Activated naive CD8-positive, alpha-beta T cell treated with anti-CD3 and anti-CD28 coated beads for 36 hours (primary cell): ENCODE measurements at places on chromosomes 1 and 21. TPM values are rescaled to one million over a fixed set of nuclear protein-coding genes. Genes with fewer than 3 reads are reported as not detected.

- DNase-seq = no peak
Measured at GRCh38 chr1:32349211-32349708, 13.0 kb downstream of the FAM229A start.

- no peak for DNase-seq
Measured at GRCh38 chr1:222790115-222790514, 24.7 kb upstream of the DISP1 start.

- no peak for DNase-seq
Measured at GRCh38 chr1:66943361-66943969, 18.7 kb downstream of the MIER1 start.

DNA sequence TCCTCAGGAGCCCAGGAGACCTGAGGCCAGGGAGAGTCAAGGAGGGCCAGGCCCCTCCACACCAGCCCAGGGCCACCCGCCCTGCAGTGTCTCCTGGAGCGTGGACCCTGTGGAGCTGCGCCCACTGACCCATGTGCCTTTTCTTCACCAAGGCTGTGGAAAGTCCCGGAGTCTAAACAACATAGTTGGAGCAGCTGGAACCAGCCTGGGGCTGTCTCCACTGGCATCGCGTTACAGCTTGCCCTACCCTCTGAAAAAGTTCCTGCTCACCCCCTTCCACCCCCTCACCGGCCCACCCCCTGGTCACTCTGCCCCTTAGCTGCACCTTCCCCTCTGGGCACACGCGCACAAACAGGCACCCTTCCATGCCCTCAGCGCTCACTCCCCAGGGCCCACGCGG, 18.3 kb downstream of the KCNC4 start:
- DNase-seq = no peak

Gene RNU1-2
- 961 TPM for total RNA-seq

Gene SHE
- total RNA-seq = not detected

DNA sequence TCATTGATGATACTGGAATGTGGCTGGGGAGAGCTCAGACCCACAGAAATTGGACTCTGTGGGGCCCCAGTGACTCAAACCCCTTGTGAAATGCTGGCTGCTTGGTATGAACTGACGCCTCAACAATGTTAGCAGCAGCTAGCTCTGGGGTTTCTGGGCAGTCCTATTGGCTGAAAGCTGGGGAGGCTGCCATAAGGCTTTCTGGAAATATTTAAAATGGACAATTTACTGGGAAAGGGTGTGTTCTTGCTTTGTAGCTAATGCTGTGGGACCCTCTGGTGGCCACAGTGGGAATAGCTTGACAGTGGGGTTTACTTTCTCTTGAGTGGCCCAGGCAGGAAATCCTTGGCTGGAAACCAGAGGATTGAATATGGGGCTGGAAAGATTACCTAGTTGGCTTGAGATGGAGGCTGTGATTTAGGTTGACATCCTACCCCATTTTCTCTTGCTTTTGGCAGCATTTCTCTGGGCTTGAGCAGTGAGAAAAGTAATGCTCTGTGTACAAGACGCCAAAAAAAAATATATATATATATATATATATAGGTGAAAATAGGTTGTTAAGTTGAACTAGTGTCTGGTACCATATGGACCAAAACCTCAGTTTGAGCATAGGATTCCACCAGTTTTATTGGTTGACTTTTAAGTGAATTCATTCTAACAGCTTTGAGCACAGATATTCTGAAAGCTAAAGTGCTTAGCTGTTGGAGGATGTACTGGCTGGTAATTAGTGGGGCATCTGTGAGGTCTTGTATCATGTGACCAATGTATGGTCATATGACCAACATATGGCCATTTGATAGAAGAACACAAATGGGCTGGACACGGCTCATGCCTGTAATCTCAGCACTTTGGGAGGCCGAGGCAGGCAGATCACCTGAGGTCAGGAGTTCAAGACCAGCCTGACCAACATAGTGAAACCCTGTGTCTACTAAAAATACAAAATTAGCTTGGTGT, 8.2 kb upstream of the S100A10 start:
- DNase-seq = peak; percentile 62

GRCh38 chr1:226209307-226210059, 14.0 kb upstream of the MIXL1 start:
- no peak for DNase-seq

DNA sequence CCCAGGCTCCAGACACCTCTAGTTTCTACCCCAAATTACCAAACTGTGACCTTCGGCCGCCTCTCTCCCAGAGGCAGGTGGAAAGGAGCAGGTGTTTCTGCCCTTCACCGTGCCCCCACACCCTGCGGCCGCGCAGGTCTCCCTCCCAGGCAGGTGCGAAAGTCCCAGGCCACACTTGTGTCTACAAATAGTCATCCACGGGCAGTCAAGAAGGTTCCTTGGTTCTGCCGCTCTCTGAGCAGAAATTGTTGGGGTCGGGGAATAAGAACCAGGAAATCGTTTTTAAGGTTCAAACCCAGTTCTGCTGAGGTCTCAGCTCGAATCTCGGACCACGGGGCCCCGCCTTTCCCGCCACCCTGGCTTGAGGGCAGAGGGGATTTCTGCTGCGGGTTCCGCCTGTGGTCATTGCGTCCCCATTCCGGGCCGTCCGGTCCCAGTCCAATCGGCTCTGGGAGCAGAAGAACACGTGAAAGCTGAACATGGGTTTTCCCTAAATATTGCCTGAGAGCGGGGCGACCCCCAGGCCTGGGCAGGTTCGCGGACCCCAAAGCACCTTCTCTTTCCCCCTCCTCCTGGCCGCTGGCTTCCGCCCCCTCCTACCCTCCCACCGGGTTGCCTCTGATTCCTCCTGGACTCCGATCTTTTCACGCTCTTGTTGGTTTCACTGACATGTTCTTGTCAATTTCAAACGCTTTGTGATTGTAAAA, 1.2 kb upstream of the ATF3 start:
- DNase-seq = peak; percentile 15

DNA sequence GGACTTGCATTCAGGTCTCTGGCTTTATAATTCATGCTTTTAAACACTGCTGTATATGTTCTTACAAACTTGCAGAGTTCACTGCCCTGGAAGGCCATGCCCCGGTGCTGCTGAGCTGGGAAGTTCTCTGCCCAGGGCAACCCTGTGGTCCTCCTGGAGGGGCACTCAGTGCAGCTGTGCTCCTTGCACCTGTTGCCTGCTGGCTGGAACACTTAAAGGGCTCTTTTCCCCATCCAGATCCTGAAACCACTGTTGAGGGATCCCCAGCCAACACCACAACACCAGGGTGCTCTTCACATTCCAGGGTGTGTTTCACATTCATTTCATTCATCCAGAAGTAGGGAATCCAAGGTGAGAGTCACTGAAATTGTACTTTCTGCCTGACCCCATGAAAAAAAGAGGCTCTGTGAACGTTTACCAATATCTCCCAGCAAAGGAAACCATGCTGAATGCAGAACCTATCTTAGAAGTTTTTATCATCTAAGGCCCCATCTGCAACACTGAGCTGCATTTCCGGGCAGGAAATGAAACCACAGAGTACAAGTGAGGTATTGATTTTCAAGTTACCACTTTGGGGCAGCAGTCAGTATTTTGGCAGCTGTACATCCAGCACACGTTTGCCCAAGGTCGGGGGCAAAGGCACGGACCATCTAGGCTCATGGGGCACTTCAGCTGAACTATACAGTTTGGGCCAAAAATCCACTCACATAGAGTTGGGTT, 16.4 kb upstream of the KIAA0040 start:
- peak; percentile 30 for DNase-seq

- no peak for DNase-seq
Measured at GRCh38 chr1:212388985-212389716, 25.5 kb downstream of the PACC1 start.

Gene LCK
- 286 TPM for total RNA-seq

- DNase-seq = no peak
Measured at GRCh38 chr1:86778569-86779239, 74.3 kb downstream of the SH3GLB1 start.

GRCh38 chr1:206506405-206507283, 687 bp upstream of the RASSF5 start:
- DNase-seq = peak; percentile 50

Gene S100PBP
- 24.6 TPM for total RNA-seq

- DNase-seq = no peak
Measured at GRCh38 chr1:19730793-19731192, 66.1 kb downstream of the HTR6 start.

Gene IL23R
- 0.08 TPM for total RNA-seq

DNA sequence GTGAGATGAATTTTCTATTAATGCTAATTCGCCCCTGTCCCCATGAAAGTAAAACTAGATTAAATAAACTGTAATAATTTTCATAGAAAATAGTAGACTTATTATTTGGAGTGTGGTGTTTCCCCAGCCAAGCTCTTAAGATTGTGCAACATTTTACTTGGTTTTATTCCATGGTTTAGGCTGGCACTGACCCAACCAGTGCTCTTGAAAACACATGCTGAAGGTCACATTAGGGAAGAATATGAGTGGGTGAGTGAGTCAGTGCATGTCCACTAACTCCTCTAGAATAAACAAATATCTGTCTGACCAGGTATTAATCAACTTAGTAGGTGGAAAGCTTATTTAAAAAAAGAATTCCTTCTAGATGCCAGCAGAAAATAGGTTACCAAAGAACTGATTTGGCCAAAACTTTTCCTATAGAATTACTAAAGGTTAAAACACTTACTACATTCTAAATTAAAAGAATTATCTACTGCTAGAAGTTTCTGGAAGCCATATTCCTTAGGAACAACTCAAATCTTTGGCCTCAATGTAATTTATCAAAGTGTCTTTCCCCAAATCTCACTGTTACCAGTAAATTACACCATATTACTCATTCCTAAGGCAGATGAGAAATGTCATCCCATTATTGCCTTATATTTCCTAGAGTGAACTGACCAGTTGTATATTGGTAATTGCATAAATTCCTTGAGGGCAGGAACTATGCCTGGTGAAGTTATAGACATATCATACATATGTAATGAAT, 89.7 kb upstream of the RGS1 start:
- no peak for DNase-seq

Gene RIPK4
- total RNA-seq = 0.76 TPM

Gene IL20
- total RNA-seq = not detected

GRCh38 chr1:28914228-28915030, at the start of gene EPB41:
TSS of gene EPB41 (plus strand) at chr1:28914569. CDS start at chr1:28987438, 72,869 bp downstream.
- DNase-seq = peak; percentile 93

Gene ELAVL4
- not detected for total RNA-seq

GRCh38 chr1:29689372-29690030, 453.2 kb downstream of the PTPRU start:
- DNase-seq = no peak

- DNase-seq = no peak
Measured at GRCh38 chr1:6691507-6691906, 10.1 kb downstream of the DNAJC11 start.
